ENCODE measurements at places on chromosomes 3 and 15.
A peak's percentile ranks its signal among the peaks of the same experiment; 100 is the strongest.

DNA sequence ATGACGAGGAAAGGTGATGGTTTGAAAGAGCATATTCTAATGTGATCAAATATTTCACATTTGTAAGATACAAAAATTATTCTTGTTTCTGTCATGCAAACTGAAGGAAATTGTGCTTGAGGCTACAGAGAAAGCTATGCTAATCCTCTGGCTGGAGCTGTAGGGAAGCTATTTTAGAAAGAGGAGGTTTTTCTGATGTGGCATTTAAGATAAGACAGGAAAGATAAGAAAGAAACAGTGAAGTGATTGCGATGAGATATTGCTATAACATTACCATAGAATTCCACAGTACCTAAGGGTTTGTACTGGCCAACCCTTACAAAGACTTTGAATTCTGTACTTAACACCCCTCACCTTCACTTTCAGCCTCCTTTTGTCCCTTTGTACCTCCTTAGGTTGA lies 205.2 kb upstream of the LMCD1 start:
- DNase-seq, result no peak

GRCh38 chr15:38508647-38509046 lies 54.7 kb downstream of the FAM98B start:
- DNase-seq, result no peak

GRCh38 chr3:151248772-151249337 lies 29.5 kb downstream of the P2RY14 start:
- no peak for DNase-seq

GRCh38 chr3:160126761-160127160 lies 98.5 kb upstream of the C3orf80 start:
- DNase-seq, result no peak

GRCh38 chr3:149845570-149846244 lies 32.7 kb downstream of the RNF13 start:
- DNase-seq, result no peak

DNA sequence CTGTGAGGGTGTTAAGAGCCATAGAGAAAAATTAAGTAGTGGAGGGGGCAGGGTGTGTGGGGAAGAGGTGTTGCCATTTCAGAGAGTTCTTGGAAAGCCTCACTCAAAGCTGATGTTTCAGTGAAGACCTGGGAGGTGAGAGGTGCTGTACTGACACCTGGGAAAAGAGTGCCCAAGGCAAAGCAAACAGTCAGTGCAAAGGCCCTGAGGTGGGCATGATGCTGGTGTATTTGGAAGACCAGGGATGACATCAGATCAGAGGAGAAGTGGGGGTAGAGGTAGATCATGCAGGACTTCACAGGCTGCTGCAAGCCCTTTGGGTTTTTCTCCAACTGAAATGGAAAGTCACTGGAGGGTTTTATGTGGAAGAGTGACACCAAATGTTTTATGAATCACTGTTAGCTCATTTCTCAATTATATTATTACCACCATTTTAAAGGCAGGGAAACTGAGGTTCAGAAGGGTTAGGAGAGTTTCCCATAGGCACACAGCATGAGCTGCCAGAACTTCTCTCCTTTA lies 42.8 kb upstream of the SMAD3 start:
- DNase-seq, result no peak

DNA sequence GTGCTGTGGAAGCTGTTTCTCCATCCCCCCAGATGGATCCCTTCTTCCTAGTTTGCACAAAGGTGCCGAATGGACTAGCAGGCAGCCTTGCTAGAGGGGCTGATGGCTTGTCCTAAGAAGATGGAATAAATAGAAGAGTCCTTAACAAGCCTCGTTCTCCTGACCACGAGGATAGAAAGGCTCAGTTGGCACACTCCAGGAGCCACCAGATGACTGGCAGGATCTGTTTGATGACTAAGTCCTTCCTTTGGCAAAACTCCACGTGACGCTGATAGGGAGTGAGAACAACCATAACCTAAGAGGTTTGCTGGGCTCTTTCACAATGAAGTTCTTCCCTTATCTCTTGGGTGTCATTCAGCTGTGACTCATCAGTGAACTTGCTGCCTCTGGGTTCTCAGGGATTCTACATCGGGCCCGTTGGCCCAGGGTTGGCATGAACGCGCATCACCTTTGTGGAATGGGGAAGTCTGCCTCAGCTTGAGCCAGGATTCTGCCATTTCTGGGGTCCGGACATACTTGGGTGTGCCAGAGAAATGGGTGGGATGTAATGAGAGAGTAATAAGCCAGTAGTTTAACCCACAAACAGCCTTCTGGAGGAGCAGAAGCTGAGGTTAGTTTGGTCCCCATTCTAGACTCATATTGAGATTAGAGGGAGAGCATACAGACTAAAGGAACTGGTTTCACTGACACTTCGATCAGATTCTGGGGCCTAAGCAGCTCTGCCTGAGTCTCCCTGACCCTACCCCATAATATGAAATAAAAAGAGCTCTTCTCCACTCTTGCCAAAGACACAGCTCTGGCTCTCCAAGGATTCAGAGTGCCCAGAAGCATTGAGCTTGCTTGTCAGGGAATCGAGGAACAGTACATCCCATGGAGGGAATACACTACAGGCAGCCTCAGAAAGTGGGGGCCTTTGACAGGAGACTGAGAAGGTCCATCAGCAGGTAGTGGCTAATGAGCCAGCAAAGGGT lies 2.0 kb upstream of the MELTF start:
- peak; percentile 25 for DNase-seq

DNA sequence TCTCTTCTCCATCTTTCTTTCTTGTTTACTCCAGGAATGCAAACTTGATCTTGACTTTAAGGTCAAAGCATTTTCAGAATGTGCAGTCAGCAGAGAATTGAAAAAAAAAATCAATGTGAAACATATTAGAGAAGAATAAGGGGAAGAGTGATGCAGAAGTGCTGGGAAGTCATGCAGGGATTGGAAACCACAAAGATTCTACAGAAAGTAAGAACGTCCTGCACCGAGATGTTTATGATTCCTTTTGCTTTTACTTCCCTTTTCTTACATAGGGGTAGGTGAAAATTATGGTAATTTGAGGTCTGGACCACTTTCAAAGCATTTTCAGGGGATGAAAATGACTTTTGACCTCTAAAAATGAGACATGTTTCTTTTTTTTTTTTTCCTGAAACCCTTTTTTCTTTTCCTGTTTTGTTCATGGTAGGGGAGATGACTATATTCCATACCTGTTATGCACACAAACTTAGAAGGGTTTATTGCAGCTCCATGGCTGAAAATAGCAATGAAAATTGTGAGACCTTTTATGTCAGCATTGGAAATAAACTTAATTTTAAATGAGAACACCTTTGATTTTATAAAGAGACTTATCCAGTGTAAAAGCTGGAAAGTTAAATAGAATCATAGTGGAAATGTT lies 623.5 kb upstream of the TBL1XR1 start:
- DNase-seq, result no peak

- peak; percentile 78 for DNase-seq
Observed at GRCh38 chr15:74383695-74384565, 16.5 kb upstream of the CYP11A1 start.

- DNase-seq, result no peak
Observed at GRCh38 chr3:120203016-120203415, 82.0 kb downstream of the GPR156 start.

DNA sequence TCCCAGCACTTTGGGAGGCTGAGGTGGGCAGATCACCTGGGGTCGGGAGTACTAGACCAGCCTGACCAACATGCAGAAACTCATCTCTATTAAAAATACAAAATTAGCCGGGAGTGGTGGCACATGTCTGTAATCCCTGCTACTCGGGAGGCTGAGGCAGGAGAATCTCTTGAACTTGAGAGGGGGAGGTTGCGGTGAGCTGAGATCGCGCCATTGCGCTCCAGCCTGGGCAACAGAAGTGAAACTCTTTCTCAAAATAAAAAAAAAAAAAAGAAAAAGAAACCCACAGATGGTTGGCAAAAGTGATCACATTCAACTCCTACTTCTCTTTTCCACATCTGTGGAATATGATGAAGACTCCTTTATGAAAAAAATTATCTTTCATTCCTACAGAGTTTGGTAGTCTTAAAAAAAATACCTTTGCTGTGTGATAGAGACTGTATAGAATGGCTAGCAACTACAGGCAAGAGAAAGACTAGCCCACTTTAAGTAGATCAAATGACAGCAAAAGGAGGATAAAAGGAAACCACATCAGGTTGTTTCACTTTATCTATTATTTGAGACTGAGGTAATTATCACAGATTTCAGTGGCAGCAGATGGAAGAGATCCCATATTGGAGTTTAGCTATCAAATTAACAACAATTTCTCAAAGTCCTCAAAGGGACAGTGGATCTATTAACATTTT lies 172.9 kb upstream of the TSPAN3 start:
- no peak for DNase-seq

DNA sequence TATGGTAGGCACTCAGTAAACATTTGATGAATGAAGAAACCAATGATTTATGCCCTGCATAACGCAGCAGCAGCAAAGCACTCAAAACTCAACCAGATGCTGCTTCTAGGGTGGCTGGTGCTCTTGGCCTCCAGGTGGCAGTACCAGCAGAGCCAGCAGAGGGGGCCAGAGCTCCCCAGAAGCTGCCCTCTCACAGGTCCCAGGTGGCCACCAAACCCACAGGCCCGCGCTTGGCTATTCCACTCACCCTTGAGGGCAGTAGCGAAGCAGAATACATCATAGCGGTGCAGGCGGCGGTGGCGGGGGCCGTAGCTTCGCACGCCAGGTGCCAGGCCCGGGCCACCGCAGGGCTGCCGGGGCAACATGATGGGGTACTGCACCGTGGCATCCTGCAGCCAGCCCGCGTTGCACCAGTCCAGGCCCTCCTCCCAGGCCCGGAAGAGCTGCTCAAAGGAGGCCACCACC lies 16.6 kb downstream of the HAPLN3 start:
- peak; percentile 21 for DNase-seq

- no peak for DNase-seq
Observed at GRCh38 chr3:8739757-8740504, 6.3 kb downstream of the CAV3 start.

- no peak for DNase-seq
Observed at GRCh38 chr3:186421946-186422345, 59.9 kb upstream of the DGKG start.

DNA sequence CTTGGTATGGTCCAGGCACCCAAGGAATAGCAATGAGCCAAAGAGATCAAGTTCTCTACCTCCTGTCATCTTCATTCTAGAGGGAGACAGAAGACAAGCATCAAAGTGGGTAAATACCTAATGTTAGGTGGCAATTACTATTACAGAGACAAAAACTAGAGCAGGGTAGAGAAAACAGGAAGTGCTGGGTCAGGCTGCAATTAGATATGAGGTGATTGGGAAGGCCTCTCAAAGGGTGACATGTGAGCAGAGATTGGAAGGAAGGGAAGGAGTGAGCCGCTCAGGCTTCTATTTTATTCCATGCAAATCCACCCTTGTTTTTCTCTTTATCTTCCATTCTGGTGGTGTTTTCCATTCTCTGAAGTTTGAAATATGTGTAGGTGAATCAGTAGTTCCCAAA lies 37.4 kb downstream of the EBLN2 start:
- DNase-seq, result no peak

- DNase-seq, result no peak
Observed at GRCh38 chr3:172223870-172224269, 184.5 kb downstream of the FNDC3B start.

DNA sequence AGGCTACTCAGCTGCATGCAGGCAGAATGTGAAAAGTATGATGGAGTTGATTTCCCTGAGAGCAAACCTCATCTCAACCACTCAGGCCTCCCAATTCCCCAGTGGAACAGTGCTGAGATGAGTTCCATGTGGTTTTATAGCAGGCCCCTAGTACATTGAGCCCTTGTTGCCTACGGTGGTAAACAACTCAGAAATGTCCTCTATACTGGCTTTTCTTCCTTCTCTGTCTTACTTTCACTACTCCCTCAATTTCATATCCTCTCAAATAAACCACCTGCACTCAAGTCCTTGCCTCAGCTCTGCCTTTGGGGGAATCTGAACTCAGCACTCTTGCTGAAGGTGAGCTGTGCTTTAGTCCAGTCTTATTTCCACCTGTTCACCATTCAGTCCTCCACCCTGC lies 399.9 kb downstream of the PDCD6IP start:
- DNase-seq, result no peak

DNA sequence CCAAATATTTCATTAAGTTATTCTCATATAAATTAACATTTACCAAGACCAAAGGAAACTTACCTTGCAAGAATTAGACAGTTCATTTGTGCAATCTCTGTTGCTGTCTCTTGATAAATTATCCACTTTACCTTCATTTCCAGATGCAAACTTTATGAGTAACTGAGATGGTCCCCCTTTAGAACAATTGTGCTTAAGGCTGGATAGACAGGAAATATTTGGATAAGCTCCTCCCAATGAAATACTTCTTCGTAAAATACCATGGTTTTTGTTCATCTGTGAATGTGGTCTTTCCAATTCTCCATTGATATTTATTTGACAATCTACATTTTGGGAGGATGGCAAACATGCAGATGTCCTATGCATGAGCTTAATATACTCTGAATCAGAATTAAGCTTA lies 78.2 kb downstream of the NEDD4 start:
- no peak for DNase-seq

DNA sequence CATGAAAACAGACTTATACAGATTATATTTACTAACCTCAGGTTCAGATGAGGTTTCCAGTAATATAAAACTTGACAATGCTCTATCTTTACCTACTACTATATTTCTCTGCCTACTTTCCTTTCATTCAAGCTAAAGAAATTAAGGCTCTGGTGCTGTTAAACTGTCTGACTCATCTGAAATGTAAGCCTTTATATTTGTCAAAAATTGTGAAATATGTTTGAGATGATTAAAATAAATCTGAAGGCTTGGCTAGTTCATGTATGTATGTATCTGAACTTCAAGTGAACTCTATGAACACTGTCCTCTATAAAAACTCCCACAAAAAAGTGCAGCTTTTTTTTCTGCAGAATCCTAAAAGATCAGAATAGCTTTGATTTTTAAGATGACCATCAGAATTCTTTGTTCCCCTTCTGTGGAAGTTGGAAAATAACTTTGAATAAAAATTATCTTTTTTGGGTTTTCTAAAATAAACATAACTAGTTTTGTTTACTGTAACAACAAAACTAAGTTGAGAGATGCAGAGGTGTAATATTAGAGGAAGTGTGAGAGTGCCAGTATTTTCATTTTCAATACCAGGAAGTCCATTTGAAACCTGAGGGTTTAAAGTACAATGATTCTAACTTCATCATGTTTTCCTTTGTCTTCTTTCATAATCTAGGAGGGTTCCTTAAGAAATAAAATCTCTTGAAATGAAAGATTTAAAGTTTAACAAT lies 42.2 kb downstream of the ILDR1 start:
- no peak for DNase-seq

DNA sequence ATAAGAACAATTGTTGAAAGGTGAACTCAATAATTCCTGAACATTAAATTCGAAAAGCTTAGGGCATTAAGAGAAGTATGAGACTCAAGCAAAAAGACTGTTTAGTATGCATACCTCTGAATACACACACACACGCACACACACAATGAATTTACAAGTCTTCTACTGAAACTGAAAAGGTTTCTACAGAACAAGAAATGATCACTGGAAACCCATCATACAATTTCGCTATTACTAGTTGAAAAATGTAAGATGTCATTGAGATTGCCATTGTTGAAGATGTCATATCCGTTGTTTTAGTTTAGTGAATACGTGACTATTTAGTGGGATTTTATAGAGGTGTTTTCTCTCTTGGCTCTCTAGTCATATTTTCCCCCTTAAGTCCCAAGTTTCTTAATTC lies 106.8 kb downstream of the FOXB1 start:
- no peak for DNase-seq

- no peak for DNase-seq
Observed at GRCh38 chr3:9241956-9242355, 7.5 kb downstream of the SRGAP3 start.
